ENCODE measurements at places on chromosomes 6 and 20.

DNA sequence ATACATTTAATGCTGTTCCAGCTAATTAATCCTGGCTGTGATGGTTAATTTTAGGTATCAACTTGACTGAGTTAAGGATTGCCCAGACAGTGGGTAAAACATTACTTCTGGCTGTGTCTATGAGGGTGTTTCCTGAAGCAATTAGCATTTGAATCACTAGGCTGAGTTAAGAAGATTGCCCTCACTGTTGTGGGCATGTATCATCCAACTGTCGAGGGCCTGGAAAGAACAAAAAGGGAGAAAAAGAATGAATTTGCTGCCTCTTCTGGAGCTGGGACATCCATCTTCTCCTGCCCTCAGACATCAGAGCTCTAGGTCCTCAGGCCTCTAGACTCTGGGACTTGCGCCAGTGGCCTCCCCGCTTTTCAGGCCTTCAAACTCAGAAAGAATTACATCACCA lies 34.3 kb downstream of the SDHAF4 start:
- DNase-seq: no peak

- no peak for DNase-seq
Measured at GRCh38 chr6:84416043-84416657, 188.7 kb upstream of the CEP162 start.

DNA sequence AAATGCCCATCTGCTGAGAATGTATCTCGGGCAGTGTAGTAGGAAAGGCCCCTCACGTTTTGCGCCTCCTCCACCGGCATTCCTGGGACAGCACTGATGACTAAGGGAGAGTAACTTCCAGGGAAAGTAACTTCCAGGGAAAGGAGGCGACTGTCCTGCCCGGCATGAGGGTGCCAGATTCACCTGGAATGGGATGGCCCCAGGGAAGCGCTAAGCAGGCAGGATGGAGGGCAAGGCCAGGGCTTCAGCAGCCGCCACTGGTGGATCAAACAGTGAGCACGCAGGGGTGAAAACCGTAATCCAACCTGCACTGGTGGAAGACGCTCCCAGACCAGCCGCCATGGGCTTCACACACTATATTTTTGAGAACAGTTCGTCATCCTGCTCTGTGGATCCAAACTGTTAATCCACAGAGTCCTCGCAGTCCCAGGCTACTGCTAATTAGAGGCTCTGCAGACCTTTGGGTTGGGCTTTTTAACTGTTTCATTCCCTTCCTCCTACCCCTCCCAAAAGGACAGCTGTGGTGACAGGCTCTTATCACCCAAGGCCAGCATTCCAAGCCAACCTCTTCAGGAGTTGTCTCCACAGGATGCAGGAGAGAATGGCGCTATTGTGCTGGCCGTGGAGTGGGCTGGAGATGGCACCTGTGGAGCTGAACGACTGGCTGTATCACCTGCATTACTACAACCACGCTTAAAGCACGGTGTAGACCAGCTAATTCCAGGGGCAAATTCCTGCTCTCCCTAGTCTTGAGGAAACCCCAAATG lies 178.9 kb downstream of the DLL1 start:
- no peak for DNase-seq

- DNase-seq: no peak
Measured at GRCh38 chr6:161636882-161637430, 363.1 kb upstream of the AGPAT4 start.
